Stimulated activated CD8-positive, alpha-beta memory T cell treated with anti-CD3 and anti-CD28 coated beads, Interleukin-4, amount 100 ng/mL, for 4 hours (primary cell): ENCODE measurements at places on chromosomes 4 and X.

DNA sequence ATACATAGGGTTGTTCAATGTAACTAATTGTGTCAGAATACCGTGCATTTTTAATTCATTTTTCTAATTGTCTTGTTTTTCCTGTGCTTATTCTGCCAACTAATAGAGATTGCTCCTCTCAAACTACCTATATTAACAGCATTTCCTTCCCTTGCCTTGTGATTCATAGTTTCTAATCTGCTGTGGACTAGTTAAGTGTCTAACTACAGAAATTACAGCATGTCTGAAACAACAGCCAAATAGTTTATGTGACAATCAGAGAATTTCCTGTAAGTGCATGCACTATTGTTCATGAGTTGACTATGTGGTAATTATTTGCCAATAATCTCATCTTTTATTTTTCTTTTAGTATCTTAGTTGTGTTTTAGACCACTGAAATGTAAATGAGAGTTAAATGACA, 4.1 kb upstream of the SEC24B start:
- DNase-seq: no peak

DNA sequence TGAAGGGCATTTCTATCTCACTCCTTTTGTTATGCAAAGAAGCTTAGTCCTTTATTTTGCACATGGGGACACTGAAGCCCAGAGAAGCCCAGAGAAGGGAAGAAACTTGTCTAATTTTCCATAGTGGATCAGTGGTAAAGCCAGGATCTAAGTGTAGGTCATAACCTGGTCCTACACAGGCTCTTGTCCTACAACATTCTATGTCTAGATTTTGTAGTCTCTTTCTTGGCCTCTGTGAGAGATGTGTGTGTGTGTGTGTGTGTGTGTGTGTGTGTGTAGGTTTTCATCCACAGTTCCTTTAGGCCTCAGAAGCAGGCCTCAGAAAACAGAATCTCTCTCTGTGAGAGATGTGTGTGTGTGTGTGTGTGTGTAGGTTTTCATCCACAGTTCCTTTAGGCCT, 38.3 kb downstream of the VSIG4 start:
- no peak for DNase-seq

GRCh38 chrX:20639115-20639514, 372.4 kb upstream of the RPS6KA3 start:
- no peak for DNase-seq

GRCh38 chrX:54044877-54045338, 635 bp upstream of the PHF8 start:
- no peak for DNase-seq

- DNase-seq: no peak
These were observed 187.8 kb downstream of the TEX11 start for GRCh38 chrX:70720721-70721120.

DNA sequence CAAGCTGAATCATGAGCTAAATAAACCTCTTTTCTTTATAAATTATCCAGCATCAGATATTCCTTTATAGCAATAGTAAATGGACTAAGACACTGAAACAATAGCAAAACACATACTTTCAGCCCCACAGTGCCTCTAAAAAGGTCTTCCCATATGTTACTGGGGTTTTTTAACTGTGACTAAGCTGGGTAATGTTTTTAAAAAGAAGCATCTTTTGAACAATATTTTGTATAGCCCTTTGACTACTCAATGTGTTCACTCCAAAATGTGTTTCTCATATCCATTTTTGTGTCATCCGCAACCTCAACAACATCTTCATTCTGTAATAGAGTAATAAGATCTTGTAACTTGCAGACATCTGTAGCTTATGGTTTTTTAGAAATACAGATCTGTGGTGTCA, 218.7 kb upstream of the S100G start:
- DNase-seq: no peak
